Fibroblast of mammary gland (primary cell): ENCODE measurements at places on chromosomes 7 and 10.

DNA sequence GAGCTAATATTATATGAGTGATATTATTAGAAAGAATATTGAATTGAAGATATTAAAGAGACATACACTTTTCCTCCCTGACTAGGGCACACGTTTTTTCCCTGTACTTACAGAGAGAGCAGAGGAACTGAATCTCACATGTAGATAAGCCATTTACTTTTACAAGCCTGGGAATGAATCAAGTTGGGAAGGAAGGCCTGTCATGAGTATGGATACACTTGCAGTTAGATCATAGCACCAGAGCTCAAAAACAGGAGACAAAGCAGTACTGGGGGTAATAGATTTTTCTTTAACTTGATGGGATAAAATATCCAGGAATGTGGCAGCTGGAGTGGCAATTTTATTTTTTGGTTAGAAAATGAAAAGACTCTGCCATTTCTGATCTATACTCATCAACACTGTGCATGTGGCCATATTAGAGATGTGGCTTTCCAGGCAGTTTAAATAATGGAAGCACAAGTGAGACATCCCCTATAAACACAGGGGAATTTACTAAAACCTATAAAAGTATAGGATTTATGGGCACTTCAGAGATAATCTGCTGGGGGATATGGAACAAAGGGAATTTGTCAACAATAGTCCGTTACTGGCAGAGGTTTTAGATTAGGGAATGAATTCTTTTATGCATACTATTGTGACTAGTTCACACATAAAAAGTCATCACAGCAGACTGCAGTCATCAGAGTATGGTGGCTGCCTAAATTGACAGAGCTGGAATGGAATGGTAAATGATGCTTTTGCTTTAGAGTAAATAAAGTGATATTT, 657.7 kb upstream of the MBL2 start:
- DNase-seq: no peak

GRCh38 chr10:17734432-17735080, 17.4 kb upstream of the TMEM236 start:
- DNase-seq: no peak

GRCh38 chr7:53302496-53303246, 267.2 kb downstream of the POM121L12 start:
- DNase-seq: no peak

DNA sequence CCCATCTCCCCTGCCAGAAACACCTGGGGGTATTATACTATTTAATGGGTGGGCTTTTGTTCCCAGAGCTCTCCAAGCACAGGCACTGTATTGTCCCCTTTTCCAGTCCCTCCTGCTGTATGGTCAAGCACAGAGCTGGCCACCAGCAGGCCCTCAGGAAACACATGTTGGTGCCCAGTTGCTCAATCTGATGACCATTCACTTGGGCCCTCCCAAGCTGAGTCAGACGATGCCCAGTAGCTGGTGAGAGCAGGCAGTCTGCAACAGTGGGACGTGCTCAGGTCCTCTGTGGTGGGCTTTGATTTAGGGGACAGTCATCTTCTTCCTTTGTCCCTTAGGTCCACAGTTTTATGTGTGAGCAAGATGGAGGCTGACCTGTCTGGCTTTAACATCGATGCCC, 11.8 kb downstream of the SFXN2 start:
- DNase-seq: peak; percentile 53

GRCh38 chr7:150952331-150953050, 25.6 kb downstream of the KCNH2 start:
- DNase-seq: no peak

DNA sequence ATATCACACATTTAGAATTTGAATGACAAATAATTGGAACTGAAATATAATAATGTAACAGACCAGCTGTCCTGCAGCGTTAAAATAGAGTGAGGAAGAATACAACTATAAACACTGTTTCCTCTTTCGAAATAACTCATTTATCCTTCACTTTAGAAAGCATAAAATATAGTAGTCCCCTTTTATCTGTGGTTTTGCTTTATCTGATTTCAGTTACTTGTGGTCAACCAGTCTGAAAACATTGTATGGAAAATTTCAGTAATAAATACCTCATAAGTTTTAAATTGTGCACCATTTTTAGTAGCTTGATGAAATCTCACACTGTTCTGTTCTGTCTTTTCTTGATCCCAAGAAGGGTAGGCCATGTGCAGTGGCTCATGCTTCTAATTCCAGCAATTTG, 31.7 kb downstream of the POLR1F start:
- no peak for DNase-seq

DNA sequence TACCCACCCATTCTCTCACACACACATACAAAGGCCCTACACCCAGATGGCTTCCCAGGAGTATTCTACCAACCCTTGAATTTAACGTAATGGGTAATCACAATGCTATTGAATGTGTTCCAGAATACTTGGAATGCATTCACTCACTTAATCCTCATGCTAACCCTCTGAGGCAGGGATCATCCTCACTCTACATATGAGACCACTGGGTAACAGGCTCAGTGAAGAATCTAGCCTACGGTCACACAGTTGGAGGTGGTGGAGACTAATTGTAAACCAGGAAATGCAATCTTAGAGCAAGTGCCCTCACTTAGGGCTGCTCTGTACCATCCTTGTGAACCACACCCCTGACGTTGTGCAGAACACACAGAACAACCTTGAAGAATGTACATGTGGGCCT, 87.5 kb downstream of the PPP1R3C start:
- no peak for DNase-seq

DNA sequence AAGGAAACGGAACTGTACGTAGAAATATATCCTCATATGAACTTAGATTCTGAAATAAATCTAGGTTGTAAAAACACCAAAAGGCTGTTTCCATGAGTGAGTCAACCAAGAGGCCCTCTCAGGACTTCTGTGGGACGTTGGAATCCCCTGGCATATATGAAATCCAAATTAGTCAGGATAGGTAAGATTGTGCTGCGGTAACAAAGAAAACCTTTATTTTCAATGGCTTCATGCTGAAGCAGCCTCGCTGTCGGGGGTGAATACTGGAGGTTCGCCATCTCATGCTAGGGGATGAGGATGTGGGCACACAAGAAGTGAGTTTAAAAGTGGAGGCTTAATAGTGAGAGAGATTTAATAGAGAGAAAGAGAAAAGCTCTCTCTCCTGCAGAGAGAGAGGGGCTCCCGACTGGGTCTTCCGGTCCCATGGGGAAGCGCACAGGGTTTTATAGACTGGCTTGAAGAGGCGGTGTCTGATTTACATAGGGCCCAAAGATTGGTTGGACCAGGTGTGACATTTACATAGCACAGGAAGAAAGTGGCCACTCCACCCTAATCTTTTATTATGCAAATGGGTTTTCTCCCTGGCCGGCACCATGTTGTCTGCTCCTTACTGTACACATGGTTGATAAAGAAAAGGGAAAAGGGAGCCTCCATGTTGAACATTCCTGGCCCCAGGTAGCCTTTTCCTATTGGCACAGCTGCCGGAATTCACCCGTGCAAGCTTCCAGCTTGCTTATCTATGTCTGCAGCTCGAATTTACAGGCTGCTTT, 52.3 kb upstream of the SEPHS1 start:
- no peak for DNase-seq

GRCh38 chr7:157291404-157292080, 45.3 kb upstream of the DNAJB6 start:
- DNase-seq: no peak

- peak; percentile 12 for DNase-seq
Measured at GRCh38 chr10:16518822-16519221, 2.9 kb downstream of the C1QL3 start.

DNA sequence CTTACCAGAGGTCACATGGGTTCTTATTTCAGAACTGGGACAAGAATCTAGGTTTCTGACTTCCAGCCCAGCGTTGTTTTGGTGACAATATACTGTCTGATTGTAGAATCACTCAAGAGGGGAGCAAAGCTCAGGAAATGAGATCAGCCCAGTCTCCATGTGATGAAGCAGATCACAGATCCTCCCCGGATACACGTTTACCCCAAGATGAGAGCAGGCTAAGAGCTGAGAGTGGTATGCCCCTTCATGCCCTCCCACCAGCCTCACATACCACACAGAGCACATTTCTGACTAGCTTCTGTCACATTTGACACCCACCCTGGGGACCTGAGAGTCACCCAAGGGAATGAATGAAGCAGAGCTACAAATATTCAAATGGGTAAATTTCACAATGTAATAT, 27.1 kb upstream of the PRKCQ start:
- no peak for DNase-seq

DNA sequence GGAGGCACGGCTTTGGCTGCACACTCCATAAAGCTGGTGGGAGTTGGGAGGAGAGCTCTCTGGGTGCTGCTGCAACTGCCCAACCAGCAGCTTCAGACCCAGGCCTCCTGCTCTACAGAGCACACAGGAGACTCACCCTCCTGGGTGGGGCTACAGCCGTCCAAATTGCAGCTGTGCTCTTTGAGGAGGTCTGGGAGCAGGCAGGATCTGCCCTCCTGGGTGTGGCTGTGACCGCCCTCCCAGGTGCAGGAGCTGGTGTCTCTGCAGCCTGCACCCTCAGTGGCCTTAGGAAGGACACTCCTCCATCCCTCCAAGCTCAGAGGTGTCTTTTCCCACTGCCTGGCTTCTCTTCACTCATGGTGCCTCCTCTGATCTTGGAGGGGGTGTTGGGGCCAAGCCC, 20.0 kb upstream of the PRF1 start:
- DNase-seq: no peak

GRCh38 chr7:17558558-17559332, 260.3 kb downstream of the AHR start:
- peak; percentile 58 for DNase-seq

DNA sequence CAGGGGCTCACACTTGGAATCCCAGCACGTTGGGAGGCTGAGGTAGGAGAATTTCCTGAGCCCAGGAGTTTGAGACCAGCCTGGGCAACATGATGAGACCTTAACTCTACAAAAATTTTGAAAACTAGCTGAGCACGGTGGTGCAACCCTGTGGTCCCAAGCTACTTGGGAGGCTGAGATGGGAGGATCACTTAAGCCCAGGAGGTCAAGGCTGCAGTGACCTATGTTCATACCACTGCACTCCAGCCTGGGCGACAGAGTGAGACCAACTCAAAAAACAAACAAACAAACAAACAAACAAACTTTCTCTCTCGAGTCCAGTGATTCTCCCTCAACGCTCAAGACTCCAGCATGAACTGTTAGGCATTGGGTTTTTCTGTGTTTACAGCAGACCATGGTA, 2.0 kb upstream of the TYSND1 start:
- DNase-seq: no peak

DNA sequence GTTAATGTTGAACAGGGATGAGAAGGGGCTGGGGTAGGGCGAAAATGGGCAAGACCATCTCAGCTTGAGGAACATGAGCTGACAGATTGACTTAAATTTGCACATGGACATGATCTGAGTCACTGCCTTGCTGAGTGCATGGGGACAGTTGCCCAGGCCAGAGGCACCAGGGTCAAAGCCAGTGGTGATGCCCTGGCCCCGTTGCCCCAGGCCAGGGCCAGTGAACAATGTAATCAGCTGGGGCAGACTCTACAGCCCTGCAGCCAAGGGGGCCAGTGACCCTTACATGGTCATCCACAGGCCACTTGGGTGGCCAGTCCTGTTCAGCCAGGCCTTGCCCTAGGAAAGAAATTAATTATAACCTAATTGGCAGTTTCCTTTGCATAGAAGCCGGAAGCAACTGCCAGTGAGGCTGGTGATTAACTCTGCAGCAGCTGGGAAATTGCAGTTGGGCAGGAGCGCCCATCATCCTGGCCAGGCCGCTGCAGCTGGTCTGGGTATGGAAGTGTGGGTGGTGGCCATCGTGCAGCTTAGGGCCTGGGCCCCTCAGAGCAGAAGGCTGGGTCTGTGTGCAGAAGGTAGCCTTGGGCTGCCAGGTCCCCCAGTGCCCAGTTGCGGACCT, 9.6 kb downstream of the RET start:
- no peak for DNase-seq

GRCh38 chr10:30637881-30638467, 8.4 kb upstream of the LYZL2 start:
- peak; percentile 94 for DNase-seq

- DNase-seq: no peak
Measured at GRCh38 chr7:1844951-1845390, 174.9 kb downstream of the ELFN1 start.

DNA sequence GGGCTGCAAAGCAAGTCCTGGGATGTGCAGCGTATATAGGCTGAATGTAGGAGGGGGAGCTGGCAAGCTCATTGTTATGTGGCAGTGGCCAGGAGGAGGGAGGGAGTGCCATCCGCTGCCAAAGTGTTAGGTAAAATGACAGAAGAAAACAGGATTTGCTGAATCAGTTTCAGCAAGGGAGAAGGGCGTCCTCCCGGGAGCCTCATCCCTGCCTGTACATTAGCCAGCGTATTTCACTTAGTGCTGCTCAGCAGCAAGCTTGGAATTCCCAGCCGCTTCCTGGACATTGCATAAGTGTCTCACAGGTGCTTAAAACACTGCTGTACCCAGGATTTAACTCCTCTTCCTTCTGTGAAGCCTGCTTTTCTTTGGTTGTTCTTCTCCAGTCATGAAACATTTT, 2.5 kb downstream of the NIPSNAP2 start:
- DNase-seq: no peak

GRCh38 chr10:59631882-59632807, 77.5 kb downstream of the SLC16A9 start:
- DNase-seq: peak; percentile 25

DNA sequence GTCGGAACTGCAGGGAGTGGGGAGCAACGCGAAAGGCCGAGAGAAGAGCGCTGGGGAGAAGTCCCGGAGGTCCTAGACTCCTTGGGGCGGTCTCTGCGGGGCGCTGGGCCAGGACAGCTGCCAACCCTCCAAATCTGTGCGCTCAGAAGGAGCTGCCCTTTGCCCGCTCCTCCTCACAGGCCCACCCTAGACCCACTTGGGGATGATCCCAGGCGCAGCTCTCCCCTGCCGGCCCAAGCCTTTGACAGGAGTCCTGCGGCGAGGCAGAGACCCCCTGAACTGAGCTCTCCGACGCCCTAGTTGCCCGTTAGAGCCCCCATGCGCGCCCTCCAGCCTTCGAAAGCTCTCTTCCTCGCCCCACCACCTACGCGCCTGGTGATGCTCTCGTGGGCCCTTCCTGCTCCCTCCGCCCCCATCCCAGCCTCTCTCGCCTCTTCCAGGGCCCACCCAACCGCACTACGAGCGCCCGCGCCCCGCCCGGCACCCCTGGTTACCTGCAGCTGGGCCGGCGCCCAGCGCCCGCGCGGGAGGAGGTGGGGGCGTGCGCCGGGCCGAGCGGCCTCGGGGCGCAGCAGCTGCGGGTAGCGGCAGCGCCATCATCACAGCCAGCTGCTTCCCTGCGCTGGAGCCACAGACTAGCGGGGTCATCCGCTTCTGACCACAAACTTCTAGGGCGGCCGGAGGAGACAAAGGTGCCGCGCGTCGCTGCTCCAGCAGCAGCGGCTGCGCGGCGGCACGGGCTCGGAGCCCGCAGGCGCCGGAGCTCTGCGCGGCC, 353.4 kb downstream of the DNAJB6 start:
- DNase-seq: peak; percentile 25
